ENCODE measurements at places on chromosomes 11 and 22. TPM values are rescaled to one million over a fixed set of nuclear protein-coding genes. Genes with fewer than 3 reads are reported as not detected.

GRCh38 chr22:44075022-44075421 lies 50.9 kb downstream of the PARVB start:
- DNase-seq: no peak

The SYCE3 gene
- total RNA-seq: not detected

DNA sequence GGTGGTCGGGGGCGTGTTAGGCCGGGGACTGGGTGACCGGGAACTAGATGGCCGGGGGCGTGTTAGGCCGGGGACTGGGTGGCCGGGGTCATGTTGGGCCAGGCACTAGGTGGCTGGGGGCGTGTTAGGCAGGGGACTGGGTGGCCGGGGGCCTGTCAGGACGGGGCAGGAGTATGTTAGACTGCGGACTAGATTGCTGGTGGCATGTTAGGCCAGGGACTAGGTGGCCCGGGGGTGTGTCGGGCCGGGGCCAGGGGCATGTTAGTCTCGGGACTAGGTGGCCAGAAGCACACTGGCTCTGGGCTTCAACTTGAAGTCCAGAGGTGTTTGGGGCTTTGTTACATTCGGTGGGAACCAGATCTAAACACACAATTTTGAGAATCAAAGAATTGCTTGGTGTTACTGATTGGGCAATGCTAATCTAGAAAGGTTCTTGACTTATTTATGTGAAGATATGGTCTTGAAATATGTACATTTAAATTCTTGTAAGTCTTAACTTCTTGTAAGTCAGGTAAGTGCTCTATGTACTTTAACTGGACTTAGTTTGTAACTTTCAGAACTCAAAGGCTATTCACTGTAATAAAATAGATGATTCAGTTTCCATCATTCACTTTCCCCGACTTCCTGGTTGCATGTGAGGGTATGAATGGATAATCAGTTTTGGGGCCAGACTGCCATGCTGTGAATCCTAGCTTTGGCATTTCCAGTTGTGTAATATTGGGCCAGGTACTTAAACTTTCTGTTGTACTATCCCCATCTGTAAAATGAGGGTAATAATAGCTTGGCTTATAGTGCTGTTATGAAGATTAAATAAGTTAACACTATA lies 1.1 kb downstream of the EXT2 start:
- no peak for DNase-seq

DNA sequence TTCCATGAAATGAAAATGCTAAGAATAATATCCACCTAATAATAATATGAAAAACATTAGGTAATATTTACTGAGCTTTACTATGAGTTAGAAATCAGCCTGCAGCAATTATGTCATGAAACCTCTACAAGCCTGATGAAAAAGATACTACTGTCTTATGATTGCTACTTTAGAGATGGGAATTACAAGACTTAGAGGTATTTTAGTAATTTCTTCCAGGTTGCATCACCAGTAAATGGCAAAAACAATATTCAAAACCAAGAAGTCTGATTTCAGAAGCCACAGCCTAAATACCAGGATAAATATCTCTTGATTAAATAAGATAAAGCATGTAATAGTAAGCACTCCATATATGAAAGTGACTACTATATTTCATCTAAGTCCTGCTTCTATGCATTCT lies 13.8 kb downstream of the OR5B21 start:
- DNase-seq: no peak

- no peak for DNase-seq
These were observed 56.4 kb downstream of the DKK3 start for GRCh38 chr11:11952036-11952435.

DNA sequence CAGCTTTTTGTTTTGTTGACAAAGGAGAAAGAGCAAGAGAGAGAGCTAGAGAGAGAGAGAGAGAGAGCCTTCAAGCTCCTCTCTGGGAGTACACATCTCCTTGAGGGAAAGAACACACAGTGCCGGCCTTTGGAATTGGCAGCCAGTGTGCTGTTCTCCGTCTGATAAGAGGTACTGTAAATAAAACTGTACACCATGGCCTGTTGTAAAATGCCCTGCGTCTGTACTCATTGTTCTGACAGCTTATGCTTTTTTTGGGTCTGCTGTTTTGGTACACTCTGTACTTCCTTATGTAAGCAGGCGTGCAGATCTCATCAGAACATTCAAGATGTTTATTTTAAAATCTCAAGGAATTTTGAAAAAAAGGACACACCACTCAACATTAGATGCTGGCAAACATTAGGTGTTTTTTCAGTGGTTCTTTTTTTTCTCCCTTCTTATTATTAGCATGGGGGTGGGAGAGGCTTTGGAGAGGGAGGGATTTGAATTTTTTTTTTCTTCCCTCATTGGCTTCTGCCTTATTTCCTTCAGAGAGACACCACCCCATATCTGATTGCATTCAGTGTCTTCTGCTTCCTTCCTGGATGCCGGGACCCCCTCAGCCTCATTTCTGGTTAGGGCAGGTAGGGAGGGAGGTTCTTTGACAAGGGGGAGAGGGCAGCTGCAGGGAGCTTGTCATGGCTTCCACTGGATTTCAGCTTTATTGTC lies 116.8 kb upstream of the NNMT start:
- no peak for DNase-seq

The POTEH gene
- total RNA-seq: 0.05 TPM

The APOL4 gene
- not detected for total RNA-seq

GRCh38 chr22:44112191-44112590 lies 68.5 kb upstream of the PARVG start:
- DNase-seq: no peak

DNA sequence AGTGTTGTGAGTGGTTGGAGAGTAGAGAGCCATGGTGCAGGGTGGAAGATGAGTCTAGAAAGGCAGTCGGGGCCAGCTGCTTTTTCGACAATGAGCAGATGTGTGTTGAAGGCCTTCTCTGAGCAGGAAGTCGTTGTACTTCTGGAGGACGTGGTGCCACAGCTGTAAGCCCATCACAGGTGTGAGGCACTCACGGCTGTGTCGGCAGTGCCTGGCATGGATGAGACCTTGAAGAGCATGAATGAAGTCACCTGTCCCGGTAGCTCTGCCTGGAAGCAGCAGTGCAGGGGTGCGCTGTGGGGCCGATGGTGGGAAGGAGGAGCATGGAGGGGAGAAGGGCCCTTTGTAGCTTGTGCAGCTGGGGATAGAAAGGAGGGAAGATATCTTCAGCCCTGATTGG lies 165.2 kb downstream of the PKNOX2 start:
- DNase-seq: no peak

The DEAF1 gene
- 12.8 TPM for total RNA-seq

The GRIK4 gene
- not detected for total RNA-seq

The ADAMTS8 gene
- total RNA-seq: not detected

DNA sequence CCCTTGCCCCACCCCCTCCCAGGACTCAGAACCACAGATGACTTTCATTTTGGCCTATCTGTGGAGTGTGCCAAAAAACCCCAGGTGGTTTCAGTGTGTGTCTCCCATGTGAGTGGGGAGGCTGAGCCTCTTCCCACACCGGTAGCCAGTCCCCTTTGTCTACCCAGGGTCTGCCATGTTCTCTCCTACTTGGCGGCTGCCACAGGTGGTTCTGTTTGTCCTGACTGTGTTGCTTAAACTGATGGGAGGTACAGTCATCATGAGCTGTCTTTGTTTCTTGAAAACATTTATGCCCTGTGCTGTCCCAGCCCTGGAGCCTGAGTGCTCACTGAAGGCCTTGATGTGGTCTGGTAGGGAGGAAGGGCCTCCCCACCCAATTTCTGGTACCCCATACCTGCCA lies 39.7 kb upstream of the SUSD2 start:
- no peak for DNase-seq

- no peak for DNase-seq
These were observed 16.0 kb upstream of the MIF start for GRCh38 chr22:23878219-23878618.

DNA sequence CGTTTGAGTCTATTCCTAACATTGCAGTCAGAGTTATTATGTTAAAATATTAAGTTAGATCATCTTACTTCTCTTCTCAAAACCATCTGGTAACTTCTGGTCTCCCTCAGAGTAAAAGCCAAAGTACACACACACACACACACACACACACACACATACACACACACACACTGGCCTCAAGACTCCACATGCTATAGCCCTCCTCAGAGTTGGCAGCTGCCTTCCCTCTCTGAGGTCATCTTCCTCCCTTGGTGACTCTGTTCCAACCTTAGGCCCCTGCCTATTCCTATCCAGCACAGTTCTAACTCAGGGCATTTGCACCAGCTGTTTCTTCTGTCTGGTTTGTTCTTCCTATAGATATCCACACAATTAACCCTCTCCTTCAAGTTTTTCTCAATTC lies 272.0 kb upstream of the SESN3 start:
- DNase-seq: no peak

- DNase-seq: peak; percentile 87
These were observed at the start of gene NEAT1 for GRCh38 chr11:65422633-65423515. Gene NEAT1 (plus strand): TSS chr11:65422798.

The TMEM184B gene
- total RNA-seq: 21.5 TPM

- no peak for DNase-seq
These were observed 61.8 kb downstream of the FBLN1 start for GRCh38 chr22:45564349-45565030.

The DEPDC7 gene
- 13.8 TPM for total RNA-seq

- DNase-seq: peak; percentile 10
These were observed 16.1 kb upstream of the OR52H1 start for GRCh38 chr11:5564259-5565019.

The HSPB2 gene
- not detected for total RNA-seq

The DNAJB7 gene
- not detected for total RNA-seq

DNA sequence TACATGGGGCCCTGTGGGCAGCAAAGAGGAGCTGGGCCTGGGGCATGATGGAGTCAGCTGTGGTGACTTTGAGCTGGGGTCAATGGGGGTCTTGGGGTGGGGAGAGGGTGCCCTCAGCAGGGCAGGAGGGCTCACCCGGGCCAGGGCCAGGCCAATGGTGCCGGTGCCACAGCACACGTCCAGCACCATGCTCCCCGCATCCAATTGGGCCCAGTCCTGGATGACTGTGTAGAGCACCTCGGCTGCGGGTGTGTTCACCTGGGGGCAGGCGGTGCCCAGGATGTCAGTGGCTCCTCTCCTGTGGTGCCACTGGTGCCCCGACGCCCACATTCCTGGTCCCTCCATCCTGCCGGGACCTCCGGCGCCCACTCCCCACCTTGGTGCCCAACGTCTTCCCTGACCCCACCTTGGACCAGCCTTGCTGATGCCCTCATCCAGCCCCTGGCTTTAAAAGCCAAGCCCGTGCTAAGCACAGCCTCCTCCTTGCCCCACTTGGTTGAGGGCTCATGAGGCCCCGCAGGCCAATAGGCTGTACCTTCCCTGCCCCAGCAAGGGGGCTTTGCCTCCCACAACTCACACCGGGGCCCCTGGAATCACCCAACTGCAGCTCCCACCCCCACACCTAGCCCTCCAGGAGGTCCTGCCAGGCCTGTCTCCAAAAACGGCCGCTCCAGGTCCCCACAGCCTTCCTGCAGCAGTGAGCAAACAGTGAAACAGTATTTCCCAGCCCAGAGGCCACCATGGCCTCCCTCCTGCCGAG lies 2.2 kb upstream of the RANBP1 start:
- no peak for DNase-seq

DNA sequence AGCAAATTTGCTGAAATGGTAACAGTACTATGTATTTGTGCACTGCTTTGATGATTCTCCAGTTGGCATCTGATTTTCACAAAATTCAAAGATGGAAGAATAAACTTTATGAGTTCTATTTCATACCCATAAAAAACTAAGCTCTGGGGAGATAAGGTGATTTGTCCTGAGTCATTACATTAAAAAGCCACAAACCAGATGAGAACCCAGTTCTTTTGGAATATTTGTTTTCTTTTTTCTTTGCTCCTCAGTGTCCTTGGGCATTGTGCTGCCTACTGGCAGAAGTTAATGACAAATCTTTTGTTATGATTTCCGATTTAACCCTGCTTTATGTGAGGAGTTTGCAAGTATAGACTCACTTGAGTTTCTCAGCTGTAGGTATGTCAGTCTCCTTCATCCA lies 45.4 kb upstream of the AMOTL1 start:
- DNase-seq: no peak

GRCh38 chr22:42932197-42932519 lies 75.1 kb upstream of the ARFGAP3 start:
- no peak for DNase-seq

The RASD2 gene
- total RNA-seq: 0.59 TPM

DNA sequence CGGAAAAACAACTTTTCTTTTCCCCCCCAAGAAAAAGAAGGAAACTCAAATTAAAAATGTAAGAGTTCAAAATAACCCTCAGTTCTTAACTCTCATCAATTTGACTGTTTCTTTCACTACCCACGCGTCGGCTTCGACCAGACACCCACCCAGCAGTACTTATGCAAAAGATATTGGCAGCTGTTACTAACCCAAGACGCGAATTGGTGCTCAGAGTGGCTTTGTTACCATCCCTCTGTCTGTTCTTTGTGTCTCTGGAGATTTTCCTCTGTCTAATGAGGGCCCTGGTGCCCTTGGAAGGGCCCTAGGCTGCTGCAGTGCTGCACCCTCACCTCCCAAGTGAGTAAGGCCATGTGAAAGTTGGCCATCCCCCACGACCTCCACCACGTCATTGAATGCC lies 180.5 kb upstream of the NECTIN1 start:
- no peak for DNase-seq

DNA sequence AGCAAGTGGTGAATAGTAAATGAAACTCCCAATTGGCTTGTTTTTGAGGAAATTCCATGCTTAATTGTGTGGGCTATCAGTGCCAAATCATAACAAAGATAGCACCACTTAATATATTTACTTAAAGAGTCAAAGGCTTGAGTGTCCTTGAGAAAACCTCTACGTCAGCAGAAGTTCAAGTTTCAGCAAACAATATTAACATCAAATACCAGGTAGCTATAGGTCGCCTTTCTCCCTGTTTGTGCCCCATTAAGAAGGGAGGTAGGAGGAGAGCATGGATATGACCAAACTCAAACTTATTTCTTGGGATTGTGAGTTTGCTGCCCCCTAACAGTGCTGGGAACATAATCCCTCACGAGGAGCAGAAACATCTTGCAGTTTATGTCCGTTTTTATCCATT lies 105.6 kb upstream of the SYN3 start:
- no peak for DNase-seq

DNA sequence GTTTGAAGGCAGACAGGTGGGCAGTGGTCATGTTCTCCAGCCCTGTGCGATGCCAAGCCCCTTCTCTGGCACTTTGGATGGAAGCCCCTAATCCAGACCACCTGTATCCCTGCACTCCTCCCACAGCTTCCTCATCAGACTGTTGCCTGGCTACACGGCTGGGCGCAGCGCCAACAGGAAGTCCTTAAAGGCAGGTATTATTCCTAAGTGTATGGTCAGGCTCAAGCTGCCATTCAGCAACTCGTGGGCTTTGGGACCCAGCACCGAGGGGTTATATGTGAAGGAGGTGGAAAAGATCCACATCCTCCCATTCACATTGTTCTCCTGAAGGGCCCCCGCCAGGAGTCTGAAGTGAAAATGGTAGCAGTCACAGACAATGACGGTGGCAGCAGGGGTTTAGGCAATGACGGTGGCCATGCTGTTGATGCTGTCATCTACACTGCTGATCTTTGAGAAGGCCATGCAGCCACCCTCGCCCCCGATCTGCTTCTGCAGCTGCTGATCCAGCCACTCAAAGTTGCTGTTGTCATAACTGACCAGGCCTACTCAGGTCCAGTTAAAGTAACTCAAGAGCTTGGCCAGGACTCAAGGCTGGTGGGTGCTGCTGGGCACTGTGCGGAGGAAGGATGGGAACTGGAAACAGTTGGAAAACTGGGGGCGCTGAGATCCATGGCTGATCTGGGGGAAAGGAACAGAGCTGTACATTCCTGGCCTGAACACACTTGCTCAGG lies 27.7 kb downstream of the OR6Q1 start:
- no peak for DNase-seq

The SLC25A18 gene
- not detected for total RNA-seq

GRCh38 chr11:67617243-67617953 lies 10.7 kb downstream of the NDUFV1 start:
- no peak for DNase-seq

The CRYAB gene
- total RNA-seq: not detected

The CLDN5 gene
- total RNA-seq: not detected

Measured in A172 (cell line).